NCI-H2171 (cell line): ENCODE measurements at places on chromosomes 2 and 18.

DNA sequence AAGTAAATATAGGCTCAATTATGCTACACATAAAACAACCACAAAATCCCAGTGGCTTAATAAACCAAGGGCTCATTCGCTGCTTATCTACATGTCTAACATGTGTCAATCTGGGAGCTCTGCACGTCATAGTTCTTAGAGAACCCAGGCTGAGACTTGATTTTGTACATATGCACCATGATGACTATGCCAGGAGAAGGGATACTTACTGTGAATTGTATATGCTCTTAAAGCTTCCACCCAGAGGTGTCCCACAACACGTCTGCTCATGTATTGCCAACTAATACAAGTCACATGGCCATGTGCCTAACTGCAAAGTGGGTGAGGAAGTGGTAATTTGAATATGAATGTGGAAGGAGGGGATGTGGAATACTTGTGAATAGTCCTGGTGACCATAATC lies 262.1 kb downstream of the CPS1 start:
- no peak for DNase-seq

DNA sequence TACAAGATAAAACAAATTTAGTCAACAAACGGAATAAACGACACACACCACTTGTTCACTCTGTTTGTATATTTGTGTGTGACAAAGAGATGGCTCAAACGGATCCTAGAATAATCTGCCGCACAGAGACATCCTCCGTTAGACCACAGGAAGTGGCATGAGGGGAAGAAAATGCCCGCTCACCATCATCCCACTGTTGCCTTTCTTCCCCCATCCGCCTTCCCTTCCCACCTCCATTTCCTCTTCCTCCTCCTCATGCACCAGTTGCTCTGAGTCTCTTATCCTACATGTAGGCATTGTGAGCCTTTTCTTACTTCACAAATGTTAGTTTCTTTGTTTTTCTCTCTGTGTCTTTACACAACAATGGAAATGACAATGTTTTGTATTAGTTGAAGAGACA lies 228.5 kb upstream of the SMIM21 start:
- no peak for DNase-seq

DNA sequence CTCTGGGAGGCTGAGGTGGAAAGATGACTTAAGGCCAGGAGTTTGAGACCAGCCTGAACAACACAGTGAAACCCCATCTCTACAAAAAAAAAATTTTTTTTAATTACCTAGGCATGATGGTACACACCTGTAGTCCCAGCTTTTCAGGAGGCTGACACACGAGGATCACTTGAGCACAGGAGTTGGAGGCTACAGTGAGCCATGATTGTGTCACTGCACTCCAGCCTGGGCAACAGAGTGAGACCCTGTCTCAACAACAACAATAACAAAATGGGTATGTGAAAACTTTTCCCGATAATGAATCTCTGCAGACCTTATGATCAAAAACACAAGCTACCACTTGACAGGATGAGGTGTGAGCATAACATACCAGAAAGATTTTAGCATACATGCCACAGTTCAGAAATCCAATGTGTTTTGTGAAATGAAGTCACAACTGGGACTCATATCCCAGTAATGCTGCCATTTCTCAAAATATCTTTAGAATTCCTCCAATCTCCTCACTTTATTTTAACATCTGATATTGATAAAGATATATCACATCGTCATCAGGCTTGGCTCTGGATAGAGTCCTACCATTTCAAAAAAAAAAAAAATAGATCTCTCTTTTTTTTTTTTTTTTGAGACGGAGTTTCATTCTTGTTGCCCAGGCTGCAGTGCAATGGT lies 74.0 kb upstream of the PELI1 start:
- DNase-seq: no peak

DNA sequence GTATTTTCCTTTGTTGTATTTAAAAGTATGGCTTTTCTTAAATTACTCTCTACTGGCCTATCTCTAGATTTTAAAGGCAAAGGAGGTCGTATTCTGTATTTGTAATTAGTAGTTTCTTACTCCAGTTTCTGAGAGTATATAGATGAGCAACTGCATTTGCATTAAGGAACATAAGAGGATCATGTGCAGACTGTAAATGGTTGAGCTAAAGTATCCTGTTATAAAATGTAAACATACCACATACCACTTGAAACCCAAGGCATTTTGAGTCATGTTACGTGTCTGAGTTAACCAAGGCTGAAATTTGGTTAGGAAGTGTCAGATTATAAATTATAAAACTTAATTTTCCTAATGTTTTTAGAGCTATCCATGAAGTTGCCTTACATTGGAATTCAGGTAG lies 76.3 kb downstream of the GPD2 start:
- no peak for DNase-seq

GRCh38 chr18:80178935-80179818 lies 68.1 kb downstream of the PARD6G start:
- no peak for DNase-seq

DNA sequence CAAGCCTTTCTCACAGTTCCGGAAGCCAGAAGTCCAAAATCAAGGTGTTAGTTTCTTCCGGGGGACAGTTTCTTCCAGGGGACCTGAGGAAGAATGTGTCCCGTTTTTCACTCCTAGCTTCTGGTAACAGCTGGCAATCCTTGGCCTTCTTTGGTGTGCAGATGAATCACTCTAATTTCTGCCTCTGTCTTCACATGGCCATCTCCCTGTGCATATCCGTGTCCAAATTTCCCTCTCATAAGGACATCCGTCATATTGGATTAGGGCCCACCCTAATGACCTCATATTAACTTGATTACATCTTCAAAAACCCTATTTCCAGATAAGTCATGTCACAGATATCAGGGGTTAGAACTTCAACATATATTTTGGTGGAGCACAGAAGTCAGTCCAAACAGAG lies 141.4 kb downstream of the ZEB2 start:
- DNase-seq: no peak

- DNase-seq: no peak
These were observed 27.0 kb downstream of the RBKS start for GRCh38 chr2:27863146-27863545.

GRCh38 chr2:73896362-73897239 lies 3.8 kb downstream of the ACTG2 start:
- no peak for DNase-seq

DNA sequence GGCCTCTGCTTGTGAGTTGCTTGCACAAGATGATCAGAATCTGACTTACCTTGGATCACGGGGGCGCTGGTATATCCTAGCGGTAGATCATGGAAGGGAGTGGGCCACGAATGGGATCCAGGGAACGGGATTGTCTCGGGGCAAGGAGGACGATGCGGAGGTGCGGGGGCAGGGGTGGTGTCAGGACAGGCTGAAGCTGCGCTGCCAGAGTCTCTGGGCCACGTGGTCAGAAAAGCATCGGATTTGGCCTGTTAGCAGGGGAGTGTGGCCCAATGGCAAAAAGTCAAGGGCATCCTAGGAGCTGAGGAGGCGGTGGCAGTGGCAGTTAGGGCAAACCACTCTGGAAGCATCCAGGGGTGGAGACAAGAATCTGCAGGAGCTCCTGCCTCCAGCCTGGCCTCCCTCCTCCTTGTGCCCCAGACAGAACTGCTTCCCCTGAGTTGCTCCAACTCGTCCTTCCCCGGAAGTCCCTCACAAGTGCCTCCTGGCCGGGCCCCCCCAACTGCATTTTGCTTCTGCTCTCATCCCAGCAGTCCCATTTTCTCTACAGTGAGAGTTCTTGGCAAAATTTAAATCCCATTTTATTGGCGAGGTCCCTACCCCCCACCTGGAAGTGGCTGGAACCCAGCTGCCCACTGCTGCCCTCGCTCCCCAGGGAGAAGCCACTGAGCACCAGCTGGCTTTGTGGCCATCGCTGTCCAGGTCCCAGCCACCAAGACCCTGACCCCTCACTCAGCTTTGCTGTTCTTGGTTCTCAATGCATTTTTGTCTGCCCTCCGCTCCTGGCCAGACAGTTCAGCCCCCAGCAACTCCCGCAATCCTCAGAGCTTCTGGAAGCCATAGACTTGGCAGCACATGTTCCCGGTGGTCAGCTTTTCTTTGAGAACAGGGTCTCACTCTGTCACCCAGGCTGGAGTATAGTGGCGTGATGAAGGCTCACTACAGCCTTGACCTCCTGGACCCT lies 5.6 kb upstream of the CCDC74B start:
- DNase-seq: no peak
